ENCODE measurements at places on chromosomes 2 and 18. TPM values are rescaled to one million over a fixed set of nuclear protein-coding genes. Genes with fewer than 3 reads are reported as not detected.

The ASPRV1 gene
- 0.14 TPM for total RNA-seq

The GKN1 gene
- not detected for total RNA-seq

The FNDC4 gene
- 17.3 TPM for total RNA-seq

The UGT1A7 gene
- total RNA-seq, result not detected

The CXCR1 gene
- not detected for total RNA-seq

The FRZB gene
- total RNA-seq, result not detected

The SP110 gene
- 10.0 TPM for total RNA-seq
